ENCODE measurements at places on chromosomes 1 and 21.

GRCh38 chr1:150895618-150896017 is 8.7 kb downstream of the CTXND2 start:
- no peak for DNase-seq

- no peak for DNase-seq
These were observed 402.9 kb downstream of the TGFB2 start for GRCh38 chr1:218748071-218748470.

DNA sequence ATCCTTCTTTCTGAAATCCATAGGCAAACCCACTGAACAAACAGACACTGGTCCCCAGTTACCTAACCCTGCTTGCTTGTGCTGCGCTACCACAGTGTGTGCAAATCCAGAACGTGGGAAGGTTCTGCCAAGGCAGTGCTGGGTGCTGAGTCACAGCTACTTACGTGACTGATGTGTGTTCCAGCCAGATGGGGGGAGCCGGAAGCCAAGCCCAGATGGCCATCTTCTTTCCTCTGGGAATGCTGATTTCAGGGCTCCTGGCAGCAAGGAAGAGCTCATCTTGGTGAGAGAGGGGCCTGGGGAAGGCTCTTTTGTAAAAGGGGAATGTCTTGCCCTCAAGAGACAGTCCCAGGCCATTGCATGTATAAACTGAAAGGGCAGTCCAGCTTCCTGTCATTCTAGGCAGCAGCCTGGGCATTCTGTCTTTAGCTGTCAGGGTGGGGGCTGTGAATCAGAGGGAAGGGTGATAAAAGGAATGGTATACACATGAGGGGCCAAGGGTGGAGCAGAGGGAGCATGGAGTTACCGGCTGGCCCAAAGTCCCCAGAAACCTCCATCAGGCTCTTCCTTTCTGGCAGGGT is 54.1 kb downstream of the CD46 start:
- DNase-seq: no peak

DNA sequence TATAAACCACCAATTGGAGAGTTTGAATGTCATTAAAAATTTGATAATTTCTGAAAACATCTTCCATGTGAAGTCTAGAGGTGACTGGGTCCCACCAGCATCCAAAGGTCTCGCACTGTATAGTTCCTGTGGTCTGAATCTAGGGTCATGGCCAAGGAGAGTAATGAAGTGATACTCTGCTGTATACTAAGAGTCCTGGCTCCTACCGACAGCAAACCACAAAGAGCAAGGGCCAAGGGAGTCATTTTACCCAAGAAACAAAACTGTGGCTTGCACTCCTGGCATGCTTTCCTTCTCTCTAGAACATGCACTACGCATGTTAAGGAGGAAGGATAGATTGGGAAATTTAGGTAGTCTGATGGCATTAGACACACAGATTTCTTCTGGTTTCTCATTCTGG is 115.6 kb downstream of the BRINP2 start:
- DNase-seq: no peak

DNA sequence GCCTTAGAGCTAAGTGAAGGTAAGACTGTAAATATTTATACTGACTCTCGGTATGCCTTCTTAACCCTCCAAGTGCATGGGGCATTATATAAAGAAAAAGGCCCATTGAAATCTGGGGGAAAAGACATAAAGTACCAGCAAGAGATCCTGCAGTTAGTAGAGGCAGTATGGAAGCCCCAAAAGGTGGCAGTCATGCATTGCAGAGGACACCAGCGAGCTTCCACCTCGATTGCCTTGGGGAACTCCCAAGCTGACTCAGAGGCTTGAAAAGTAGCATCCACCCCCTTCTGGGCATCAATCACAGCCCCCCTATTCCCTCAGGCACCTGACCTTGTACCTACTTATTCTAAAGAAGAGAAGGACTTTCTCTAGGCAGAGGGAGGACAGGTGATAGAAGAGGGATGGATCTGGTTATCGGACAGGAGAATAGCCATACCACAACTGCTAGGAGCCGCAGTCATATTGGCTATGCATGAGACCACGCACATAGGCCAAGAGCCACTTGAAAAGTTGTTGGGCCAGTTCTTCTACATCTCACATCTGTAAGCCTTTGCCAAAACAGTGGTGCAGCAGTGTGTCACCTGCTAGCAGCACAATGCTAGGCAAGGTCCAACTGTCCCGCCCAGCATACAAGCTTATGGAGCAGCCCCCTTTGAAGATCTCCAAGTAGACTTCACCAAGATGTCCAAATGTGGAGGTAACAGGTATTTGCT is 19.4 kb downstream of the PLA2G2F start:
- DNase-seq: peak; percentile 63

GRCh38 chr1:115425442-115425841 is 87.4 kb upstream of the NGF start:
- DNase-seq: no peak

DNA sequence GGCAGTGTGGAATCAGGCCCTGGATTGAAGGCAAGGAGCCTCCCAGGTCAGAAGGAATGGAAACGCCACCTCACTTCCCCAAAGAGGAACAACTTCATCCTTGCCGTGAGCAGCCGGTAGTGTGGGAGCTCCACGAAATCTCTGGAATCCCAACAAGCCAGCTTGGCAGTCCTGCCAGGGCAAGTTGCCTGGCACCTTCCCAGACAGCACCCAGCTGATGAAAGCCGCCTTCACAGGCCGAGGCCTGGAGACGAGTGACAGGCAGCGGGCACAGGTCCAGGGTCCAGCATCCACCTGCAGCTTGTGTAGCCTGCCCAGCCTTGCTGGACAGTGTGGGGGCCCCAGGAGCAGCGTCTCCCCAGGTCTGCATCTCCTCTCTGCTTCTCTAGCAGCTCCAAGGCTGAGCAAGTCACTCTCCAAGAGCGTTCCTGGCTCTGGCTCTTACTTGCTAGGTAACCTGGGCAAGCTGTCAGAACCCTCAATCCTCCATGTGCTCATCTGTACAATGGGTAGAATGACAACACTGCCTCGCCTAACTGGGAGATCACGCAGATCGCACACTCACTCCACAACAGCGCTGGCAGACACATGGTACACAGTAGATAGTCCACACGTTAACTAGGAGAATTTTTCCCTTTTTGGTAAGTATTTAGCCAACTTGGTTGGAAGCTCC is 43.0 kb downstream of the ACOT7 start:
- no peak for DNase-seq

GRCh38 chr1:151282883-151283725 is 1.0 kb downstream of the ZNF687 start:
- DNase-seq: peak; percentile 43

GRCh38 chr21:41894922-41895557 is 15.9 kb upstream of the PRDM15 start:
- DNase-seq: no peak

DNA sequence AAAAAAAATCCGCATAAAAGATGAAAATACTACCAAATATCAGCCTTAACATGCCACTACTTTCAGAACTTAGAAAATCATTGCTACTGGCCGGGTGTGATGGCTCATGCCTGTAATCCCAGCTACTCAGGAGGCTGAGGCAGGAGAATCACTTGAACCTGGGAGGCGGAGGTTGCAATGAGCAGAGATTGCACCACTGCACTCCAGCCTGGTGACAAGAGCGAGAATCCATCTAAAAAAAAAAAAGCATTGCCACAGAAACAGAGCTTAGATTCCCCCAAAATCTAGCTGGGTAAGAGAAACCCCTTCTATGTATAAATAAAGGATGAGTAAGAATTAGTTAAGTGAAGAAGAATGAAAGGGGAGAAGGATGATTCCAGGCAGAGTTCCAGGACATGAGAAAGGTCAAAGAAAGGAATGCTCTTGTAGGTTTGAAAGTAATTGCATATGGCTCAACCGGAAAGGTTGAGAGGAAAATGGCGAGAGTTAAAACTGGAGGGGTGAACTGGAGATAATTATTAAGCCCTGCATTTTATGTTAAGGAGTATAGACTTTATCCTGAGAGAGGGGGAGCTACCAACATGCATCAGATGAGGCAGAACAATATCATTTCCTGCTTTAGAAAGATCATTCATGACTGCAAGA is 19.7 kb upstream of the NRDC start:
- no peak for DNase-seq

DNA sequence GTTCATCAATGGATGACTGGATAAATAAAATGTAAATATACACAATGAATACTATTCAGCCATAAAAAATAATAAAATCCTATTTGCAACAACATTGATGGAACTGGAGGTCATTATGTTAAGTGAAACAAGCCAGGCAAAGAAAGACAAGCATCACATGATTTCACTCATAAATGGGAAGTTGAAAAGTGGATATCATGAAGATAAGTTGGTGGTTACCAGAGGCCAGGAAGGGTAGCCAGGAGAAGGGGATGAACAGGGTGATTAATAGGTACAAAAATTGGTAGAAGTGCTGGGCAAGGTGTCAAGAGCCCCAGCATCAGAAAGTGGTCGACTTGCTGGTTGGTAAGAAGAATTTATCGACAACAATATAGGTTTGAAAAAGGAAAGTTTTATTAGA is 1.3 kb upstream of the PARK7 start:
- no peak for DNase-seq

DNA sequence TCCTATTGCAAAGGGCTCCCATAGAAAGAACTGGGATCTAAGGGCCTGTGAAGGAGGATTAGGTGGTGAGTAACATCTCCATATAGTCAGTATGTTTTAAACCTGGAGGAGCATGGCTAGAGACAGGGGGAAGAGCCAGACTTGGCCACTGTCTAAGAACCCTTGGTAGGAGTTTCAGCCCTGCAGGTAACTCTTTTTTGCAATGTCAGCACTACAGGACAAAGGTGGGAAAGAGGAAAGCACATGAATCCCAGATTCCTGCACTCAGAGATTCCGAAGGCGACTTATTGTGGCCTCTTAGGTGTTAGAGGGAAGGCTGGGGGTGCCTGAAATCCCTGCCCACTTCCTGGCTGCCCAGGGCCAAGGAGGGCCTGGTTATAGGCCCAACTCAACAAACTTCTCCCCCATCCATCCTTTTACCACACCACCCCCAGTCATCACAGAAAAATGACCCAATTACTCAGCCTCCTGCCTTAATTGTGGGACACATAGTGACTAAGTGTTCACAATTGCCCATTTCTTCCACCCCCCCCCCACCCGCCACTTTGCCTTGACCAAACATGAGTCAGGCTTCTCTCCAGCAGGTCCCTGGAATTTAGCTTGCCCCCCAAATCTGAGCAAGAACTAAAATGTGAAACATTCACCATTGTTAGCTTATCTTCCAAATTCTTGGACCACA is 1.9 kb upstream of the NTNG1 start:
- no peak for DNase-seq

DNA sequence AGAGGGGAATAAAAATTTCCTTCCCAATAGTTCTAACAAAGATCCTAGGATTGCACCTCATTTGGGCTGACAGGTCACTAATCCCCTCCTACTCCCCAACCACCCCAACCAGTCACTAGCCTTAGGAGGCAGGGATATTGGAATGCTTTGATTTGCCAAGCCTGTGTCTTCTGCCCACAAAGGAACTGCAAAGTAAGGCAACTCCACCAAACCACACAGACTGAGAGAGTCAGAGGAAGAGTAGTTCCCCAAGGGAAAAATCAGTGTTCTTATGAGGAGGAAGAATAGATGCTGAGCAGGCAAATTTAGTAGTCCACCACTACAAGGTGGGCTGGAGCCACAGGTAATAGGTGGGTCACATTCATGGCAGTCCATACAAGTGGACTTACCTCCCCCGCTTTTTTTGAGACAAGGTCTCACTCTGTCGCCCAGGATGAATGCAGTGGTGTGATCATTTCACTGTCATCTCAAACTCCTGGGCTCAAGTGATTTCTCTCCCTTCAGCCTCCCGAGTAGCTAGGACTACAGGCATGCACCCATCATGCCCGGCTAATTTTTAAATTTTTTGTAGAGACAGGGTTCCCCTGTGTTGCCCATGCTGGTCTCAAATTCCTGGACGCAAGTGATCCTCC is 3.7 kb upstream of the TMEM39B start:
- DNase-seq: no peak

- no peak for DNase-seq
These were observed 47.7 kb downstream of the BRINP3 start for GRCh38 chr1:190429932-190430331.

GRCh38 chr1:192633533-192634253 is 2.3 kb upstream of the RGS13 start:
- no peak for DNase-seq

DNA sequence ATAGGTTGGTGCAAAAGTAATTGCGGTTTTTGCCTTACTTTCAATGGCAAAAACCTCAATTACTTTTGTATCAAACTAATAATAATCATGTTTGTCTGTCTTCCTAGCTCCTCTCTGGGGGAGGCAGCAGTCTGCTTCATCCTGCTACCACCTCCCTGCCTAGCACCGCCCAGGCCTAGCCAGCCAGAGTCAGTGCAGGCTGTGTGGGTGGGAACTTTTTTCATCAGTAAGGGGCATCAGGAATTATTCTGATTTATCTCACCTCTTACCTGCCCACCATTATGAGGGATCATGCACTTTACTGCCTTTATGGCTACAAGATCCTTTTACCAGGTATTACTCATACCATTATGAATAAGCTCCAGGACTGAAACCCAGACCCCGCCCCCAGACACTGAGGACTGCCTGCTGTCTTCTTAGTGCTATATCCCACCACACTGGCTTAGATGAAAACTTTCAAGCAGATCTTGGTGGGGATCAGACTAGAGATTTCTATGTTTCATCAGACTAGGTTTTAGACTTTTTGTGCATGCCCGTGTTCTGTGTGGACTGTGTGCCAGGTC is 116.4 kb downstream of the PBX1 start:
- peak; percentile 10 for DNase-seq

DNA sequence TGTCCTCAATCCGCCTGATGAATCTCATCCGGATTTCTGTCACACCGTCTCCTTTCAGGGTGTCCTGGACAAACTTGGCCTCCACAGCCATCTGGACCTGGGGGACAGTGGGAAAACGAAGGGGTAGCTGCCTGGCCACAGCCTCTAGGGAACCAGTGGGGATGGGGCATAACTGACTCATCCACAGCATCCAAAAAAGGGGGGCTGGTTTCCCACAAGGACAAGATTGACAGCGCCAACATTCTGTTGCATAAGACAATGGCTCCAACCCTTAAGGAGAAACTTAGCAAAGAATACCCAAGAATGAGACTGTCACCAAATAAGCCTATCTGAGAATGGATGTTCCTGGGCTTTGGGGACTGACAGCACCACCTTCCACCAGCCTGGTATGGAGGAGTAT is 12.1 kb downstream of the TRAPPC3 start:
- no peak for DNase-seq

GRCh38 chr21:31526040-31526439 is 133.5 kb upstream of the SOD1 start:
- no peak for DNase-seq

GRCh38 chr1:71490432-71490831 is 409.6 kb upstream of the ZRANB2 start:
- no peak for DNase-seq

DNA sequence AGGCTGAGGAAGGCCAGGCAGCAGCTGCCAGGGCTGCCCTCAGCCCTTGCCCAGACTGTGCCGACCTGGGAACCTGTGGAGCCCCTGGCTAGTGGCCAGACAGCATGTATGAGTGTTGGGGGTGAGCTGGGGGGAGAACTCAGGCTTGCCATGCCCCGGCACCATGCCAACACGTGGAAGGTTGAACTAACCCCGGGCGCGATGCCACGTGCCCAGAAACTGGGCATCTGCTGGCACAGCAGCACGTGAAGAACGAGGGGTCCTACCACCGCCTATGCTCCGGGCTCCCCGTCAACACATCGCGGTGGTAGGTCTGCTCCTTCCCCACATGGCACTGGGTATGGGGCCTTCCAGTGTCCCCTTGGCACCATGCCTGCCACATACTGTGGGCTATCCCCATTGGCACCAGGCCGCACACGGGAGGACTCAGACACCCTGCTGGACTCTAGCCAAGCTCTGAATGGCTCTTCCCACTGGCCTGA is 68.7 kb downstream of the CASZ1 start:
- DNase-seq: no peak
